T-helper 2 cell treated with Interferon-gamma antibody and Interleukin-4, amounts not matched to agents 5 μg/mL and 100 μg/mL, for 36 hours (primary cell): ENCODE measurements at places on chromosomes 7 and 10.

- no peak for DNase-seq
Observed at GRCh38 chr10:44313761-44314165, 71.1 kb downstream of the CXCL12 start.

GRCh38 chr7:148935451-148935850 lies 51.4 kb upstream of the EZH2 start:
- DNase-seq, result no peak

GRCh38 chr7:133364959-133365690 lies 112.2 kb downstream of the EXOC4 start:
- no peak for DNase-seq

DNA sequence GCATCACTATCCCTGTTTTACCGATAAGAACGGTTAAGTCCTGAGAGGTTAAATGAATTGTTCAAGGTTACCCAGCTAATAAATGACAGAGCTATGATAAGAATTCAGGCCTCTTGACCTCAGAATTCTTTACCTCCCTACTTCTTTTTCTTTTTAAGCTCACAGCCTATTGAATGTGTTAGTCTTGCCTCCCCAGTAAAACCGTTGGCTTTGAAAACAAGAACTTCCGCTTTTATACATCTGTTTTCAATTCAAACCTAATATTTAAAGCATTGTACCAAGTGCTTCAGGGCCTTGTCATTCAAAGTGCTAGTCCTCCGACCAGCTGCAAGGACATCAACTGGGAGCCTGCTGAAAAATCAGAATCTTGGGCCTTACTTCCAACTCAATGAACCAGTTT lies 15.6 kb downstream of the SEC31B start:
- DNase-seq, result no peak

DNA sequence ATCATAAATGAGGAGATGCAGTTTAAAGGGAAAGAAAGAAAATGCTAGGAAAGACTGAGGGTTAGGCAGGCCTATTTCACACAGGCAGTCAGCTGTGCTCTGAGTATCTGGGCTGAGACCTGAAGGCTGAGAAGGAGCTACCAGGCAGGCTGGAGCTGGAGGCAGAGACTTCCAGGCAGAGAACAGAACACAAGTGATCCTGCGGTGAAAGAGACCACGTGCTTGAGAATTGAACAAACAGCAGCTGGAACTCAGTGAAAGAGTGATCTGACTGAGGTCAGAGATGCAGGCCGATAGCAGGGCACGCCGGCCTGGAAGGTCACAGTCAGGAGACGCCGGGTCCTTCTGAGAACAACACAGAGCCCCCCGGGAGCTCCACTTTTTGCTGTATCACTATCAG lies 147.8 kb downstream of the ADAM12 start:
- DNase-seq, result no peak

GRCh38 chr7:52854681-52855080 lies 180.8 kb upstream of the POM121L12 start:
- DNase-seq, result no peak

GRCh38 chr10:18254086-18254485 lies 113.9 kb downstream of the CACNB2 start:
- DNase-seq, result no peak

GRCh38 chr10:8051109-8051821 lies 3.2 kb upstream of the GATA3 start:
- DNase-seq, result no peak
